CD4-positive, alpha-beta memory T cell (primary cell): ENCODE measurements at places on chromosomes 6 and 20. TPM values are rescaled to one million over a fixed set of nuclear protein-coding genes. Genes with fewer than 3 reads are reported as not detected.

DNA sequence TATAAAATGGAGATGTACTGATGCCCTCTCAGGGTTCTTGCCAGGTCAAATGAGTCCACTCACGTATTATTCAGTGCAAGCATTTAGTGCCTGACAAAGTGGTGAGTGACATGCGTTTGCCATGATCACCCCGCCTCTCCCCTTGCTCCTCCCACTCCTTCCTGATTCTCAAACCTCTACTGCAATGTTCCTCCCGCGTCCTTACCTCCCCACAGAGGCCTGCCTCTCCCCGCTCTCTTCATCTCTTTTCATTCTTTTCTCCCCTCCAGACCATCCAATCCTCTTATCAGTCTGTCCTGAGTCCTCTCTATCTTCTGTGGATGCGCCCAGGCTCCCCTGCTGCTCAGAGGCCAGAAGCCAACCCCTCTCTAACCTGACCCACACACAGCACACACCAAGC is 40.7 kb downstream of the KCNK5 start:
- DNase-seq, result no peak
- H3K4me1 ChIP-seq, result peaks cover 9% of the 10 kb centered on the region
- no peaks in the 10 kb centered on the region for H3K27me3 ChIP-seq

- no peaks in the 10 kb centered on the region for H3K4me1 ChIP-seq
- no peak overlapping the region for H3K4me3 ChIP-seq
- no peaks in the 10 kb centered on the region for H3K36me3 ChIP-seq
- no peaks in the 10 kb centered on the region for H3K27me3 ChIP-seq
- no peak overlapping the region for H3K27ac ChIP-seq
- DNase-seq, result no peak
These were observed 132.8 kb upstream of the SPACA1 start for GRCh38 chr6:87914637-87915395.

- DNase-seq, result no peak
- H3K4me3 ChIP-seq, result no peak overlapping the region
- H3K36me3 ChIP-seq, result no peaks in the 10 kb centered on the region
- no peaks in the 10 kb centered on the region for H3K4me1 ChIP-seq
- no peaks in the 10 kb centered on the region for H3K27me3 ChIP-seq
These were observed 111.6 kb downstream of the TBC1D32 start for GRCh38 chr6:121222656-121223055.

- H3K4me3 ChIP-seq, result no peak overlapping the region
- no peak overlapping the region for H3K27ac ChIP-seq
- no peaks in the 10 kb centered on the region for H3K4me1 ChIP-seq
- no peak for DNase-seq
These were observed 49.1 kb downstream of the RFPL4B start for GRCh38 chr6:112396221-112396620.

DNA sequence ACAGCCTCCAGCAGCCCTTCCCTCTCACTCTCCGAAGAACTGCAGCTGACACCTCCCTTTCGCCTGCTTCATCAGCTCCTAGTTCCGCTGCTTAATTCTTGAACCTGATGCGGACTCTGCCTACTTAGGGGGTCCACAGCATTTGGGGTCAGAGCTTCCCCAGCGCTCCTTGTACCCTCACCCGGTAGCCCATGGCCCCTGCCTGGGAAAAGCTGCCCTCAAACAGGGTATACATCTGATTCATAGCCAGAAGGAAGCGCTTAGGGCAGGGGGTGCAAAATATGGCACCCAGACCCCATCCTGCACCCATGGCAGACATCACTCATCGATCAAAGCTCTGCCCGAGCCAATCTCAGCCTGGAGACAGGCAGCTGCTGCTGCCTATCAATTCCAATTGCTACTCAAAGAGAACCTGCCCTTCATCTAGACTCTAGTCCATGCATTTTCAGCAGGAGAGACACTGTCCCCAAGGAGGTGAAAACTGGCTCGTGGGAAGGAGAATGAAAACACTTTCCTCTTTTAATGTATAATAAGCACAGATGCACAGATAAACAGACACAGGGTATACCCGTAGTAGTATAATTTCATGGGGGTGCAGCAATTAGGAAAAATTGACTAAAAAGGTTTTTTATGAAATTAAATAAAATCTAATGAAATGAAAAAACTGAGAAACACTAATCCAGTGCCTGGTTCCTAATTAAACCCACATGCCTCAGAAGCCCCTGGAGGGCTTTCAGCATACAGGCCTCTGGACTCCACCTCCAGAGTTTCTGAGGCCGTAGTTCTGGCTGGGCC is 194.8 kb downstream of the PREX1 start:
- no peaks in the 10 kb centered on the region for H3K4me1 ChIP-seq
- H3K27me3 ChIP-seq, result no peaks in the 10 kb centered on the region
- no peak overlapping the region for H3K4me3 ChIP-seq
- no peak for DNase-seq
- H3K27ac ChIP-seq, result no peak overlapping the region

- H3K36me3 ChIP-seq, result no peaks in the 10 kb centered on the region
- no peaks in the 10 kb centered on the region for H3K4me1 ChIP-seq
These were observed 91.9 kb upstream of the SLC24A3 start for GRCh38 chr20:19120569-19120968.

DNA sequence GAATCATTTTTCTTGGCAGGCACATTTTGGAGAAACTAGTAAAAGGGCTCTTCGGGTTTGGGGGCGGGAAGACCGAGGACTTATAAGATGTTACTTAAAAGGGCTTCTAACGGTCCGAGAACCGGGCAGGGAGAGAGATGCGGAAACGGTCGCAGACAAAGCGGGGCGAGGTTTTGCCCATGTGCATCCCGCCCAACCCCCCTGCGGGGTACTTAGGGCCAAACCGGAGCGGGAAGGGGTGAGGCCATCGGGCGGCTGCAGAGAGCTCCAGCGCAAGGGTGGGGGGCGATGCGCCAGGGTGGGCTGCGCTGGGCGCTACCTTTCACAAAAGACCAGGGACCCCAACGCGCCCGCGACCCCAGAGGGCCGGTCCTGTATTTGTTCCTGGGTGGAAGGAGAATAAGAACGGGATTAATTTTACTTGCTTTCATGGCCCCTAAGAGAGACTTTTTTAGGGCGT is 616 bp downstream of the TUBB start:
- peaks cover 68% of the 10 kb centered on the region for H3K4me1 ChIP-seq
- DNase-seq, result no peak

DNA sequence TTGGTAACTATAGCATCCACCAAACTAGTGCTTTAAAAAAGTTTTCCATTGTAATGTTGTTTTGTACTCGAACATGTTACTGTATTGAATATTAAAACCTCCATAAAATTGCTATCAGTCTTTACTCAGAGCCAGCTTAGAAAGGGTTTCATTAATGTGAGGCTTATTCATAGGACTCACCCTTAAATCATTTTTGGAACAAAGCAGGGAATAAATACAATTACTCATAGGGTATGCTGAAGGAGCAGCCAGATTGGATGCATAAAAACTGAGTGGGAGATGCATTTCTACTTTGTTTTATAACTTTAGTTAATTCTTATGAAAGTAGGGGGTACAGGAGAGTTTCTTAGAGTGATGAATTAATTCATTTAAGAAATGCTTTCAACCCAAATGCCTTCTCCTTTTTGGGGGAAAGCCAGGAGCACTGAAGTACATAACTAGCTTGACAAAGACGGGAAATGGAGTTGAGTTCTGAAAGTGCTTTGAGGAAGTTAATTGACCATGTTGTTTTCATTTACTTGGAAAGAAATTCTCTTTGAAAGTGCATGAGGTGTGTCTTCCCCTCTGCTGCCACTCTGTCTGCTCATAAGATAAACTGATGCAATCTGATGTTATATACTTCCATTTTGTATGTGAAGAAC is 90.3 kb downstream of the RNF144B start:
- H3K4me1 ChIP-seq, result no peaks in the 10 kb centered on the region
- H3K36me3 ChIP-seq, result no peaks in the 10 kb centered on the region
- no peak overlapping the region for H3K27ac ChIP-seq

DNA sequence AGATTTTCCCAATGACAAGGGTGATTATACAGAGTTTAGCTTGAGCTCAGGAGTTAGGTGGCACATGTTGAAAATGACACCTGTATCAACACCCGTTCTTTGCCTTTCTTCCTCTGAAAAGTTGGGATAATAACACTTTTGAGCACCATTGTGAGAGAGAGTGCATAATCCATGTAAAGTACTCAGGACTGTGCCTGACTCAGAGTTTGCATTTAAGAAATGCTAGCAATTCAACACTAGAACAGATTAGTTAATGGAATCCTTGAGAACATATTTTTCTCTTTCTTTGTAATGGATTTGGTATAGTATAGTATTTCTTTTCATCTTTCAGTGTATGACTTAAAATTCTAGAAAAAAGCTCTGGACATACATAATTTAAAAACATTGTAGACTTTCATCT is 449.2 kb downstream of the GJA1 start:
- H3K27ac ChIP-seq, result no peak overlapping the region
- no peaks in the 10 kb centered on the region for H3K4me1 ChIP-seq
- no peaks in the 10 kb centered on the region for H3K36me3 ChIP-seq
- no peak for DNase-seq
- H3K4me3 ChIP-seq, result no peak overlapping the region
- no peaks in the 10 kb centered on the region for H3K27me3 ChIP-seq

DNA sequence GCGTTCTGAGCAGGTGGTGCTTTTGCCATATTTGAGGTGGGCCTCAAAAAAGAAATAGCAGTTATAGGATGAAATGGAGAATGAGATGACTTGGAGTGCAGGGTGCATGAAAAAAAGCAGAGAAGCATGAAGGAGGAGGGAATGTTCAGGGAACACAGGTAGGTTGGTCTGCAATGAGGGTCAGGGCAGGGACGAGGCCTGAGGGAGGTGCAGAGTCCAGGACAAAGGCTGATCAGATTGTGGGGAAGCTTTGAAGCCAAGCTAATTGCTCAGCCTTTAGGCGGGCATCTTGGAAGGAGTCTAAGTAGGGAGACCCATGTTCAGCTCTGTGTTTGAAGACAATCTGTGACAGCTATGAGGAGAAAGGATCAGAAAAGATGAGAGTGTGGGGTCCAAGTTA is 12.0 kb downstream of the TRAM2 start:
- no peak for DNase-seq
- H3K36me3 ChIP-seq, result no peaks in the 10 kb centered on the region
- H3K27me3 ChIP-seq, result no peaks in the 10 kb centered on the region
- peaks cover 12% of the 10 kb centered on the region for H3K4me1 ChIP-seq
- no peak overlapping the region for H3K27ac ChIP-seq
- H3K4me3 ChIP-seq, result no peak overlapping the region

DNA sequence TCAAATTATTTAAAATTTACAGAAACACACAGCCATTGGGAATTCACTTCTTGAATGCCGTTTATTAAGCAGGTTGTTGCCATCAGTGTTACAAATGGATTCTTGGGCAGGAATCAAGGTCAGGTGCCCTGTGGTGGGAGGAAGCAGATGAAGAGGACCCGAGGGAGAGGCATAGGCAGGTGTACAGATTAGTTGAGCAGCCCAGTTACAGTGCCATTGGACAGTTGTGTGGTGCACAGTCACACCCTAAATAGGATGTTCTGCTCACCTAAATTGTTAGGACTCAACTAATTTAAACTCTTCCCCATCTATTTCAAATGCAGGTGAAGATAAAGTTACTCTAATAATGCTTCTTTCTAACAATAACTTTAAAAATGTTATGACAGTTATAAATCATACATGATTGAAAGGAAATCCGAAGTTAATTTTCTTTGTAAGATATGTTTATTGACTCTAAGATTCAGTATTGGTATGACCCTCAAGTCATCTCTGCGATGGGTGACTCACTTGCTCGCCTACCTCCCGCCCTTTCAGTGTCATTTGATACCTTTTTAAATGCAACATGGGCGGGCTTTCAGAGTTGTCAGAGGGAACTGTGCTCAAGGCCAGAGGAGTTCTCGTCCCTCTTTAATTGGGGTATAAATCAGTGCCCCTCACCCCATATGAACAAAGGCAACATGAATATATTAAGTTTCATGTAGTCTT is 35.1 kb downstream of the DSE start:
- no peak overlapping the region for H3K27ac ChIP-seq
- no peaks in the 10 kb centered on the region for H3K36me3 ChIP-seq
- no peaks in the 10 kb centered on the region for H3K4me1 ChIP-seq
- no peak for DNase-seq

DNA sequence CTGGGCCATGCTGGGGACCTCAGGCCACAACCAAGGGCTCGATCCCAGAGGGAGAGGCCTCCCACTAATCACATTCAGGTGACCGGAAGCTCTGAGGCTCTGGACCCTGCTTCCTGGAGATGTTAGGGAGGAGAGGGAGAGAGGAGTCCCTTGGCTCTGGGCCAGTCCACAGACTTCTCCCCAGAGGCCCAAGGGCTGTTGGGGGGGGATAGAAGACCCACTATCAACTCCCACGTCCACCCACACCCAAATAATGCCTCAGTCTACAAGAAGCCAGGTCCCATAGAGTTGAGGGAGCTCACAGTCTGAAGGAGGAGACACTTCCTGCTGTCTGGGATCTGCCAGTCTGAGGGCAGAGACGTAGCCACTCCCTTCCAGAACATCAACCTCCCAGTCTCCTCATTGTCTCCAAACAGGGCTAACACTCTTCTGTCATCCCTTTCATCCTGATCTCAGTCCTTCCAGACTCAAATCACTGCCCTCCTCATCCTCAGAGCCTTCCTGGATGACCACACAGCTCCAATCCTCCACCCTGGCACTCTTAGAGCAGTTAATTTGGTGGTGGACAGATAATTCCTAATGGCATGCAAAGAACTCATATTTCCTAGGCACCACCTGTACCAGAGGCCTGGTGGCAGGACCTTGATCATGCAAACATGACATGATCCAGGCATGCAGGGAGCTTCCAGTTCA is 69.9 kb downstream of the MRPL14 start:
- DNase-seq, result no peak
- peaks cover 5% of the 10 kb centered on the region for H3K4me1 ChIP-seq
- H3K27ac ChIP-seq, result no peak overlapping the region
- H3K4me3 ChIP-seq, result no peak overlapping the region

- no peak overlapping the region for H3K27ac ChIP-seq
- H3K27me3 ChIP-seq, result no peaks in the 10 kb centered on the region
- H3K4me3 ChIP-seq, result no peak overlapping the region
- no peak for DNase-seq
- H3K36me3 ChIP-seq, result peaks cover 9% of the 10 kb centered on the region
These were observed 1.4 kb downstream of the PPP1R3D start for GRCh38 chr20:59938696-59939051.

- no peaks in the 10 kb centered on the region for H3K36me3 ChIP-seq
- H3K4me3 ChIP-seq, result no peak overlapping the region
- no peak overlapping the region for H3K27ac ChIP-seq
- no peaks in the 10 kb centered on the region for H3K27me3 ChIP-seq
- DNase-seq, result no peak
- no peaks in the 10 kb centered on the region for H3K4me1 ChIP-seq
These were observed 678.1 kb upstream of the ID4 start for GRCh38 chr6:19159089-19159488.

- H3K27ac ChIP-seq, result no peak overlapping the region
- DNase-seq, result no peak
- H3K4me1 ChIP-seq, result no peaks in the 10 kb centered on the region
- no peak overlapping the region for H3K4me3 ChIP-seq
- no peaks in the 10 kb centered on the region for H3K36me3 ChIP-seq
These were observed 55.8 kb downstream of the KIF6 start for GRCh38 chr6:39669207-39669972.

SENP6 gene
- 70.5 TPM for polyA plus RNA-seq

REM1 gene
- polyA plus RNA-seq, result not detected

NFATC2 gene
- polyA plus RNA-seq, result 42.4 TPM

CSE1L gene
- polyA plus RNA-seq, result 37.3 TPM

MLIP gene
- not detected for polyA plus RNA-seq

NKX2-2 gene
- not detected for polyA plus RNA-seq
